ENCODE measurements at places on chromosomes 5 and 9.

DNA sequence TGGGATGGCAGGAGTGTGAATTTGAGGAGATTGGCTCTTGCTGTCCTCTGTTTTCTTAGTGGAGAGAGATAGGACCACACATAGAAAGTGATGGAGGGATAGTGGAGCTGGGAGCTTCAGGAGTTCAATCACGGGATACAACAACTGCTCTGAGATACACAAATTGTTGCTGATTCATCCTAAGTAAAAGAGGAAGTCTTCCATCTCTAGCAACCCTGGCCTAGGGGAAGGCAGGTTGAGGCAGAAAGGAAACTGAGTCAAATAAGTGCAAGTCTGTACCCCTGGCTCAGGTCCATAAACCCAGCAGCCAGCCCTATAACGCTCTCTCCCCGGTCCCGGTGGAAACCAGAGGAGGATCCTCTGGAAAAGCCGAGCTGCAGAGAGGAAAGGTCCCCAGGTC, 97.7 kb downstream of the ADCY2 start:
- DNase-seq = no peak

DNA sequence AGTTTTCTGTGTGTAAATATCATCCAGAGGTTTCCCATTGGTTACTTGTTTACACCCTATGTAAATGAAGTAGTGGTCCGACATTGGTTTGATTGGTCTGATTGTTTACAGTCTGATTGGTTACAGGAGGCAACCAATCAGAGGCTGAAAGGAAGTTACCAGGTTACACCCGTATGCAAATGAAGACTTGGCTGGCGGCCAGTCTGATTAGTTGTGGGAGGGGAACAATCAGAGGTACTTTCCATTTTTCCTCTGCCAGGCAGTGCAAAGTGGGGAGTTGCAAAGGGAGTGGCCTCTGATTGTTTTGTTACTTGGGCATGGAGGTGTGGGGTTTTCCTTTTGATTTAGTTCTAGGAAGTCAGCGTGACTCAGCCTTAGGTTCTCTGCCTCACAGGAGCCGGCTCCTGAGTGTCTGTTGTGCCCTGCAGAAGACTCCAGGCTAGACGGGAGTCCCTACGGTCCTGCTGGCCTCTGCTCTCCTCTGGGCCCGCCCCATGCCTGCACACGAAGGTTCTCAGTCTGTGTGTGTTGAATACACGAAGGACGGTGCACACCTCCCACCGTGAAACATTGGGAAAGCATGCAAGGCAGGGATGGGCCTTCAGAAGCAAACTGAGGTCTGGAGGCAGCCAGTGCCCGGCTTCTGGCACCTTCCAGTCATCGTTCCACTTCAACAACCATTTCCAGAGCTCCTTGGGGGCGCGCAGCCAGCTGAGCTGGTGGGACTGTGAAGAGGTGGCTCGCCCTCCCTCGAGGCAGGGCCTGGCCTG, 42.9 kb downstream of the OLFM1 start:
- DNase-seq = peak; percentile 69

DNA sequence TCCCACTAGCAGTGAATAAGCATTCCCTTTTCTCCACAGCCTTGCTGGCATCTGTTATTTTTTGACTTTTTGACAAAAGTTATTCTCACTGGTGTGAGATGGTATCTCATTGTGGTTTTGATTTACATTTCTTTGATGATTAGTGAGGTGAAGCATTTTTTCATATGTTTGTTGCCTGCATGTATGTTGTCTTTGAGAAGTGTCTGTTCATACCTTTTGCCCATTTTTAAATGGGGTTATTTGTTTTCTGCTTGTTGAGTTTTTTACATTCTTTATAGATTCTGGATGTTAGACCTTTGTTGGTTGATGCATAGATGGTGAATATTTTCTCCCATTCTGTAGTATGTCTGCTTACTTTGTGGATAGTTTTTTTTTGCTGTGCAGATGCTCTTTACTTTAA, 171.7 kb downstream of the SREK1 start:
- no peak for DNase-seq

DNA sequence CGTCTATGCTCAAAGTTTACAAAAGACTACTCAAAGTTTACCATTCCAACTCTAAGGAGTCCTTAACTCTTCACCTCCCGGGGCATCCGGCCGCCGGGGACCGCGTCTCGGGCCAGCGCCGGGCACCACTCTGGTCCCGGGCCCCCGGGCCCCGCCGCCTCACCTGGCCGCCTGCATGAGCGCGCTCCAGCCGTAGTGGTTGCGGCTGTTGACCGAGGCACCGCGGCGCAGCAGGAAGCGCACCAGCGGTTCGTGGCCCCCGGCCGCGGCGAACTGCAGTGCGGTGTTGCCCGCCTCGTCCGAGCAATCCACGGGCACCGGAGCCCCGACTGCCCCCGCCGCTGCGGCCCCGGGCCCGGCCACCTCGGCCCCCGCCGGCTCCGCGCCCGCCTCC, 388 bp downstream of the ANKS6 start:
- no peak for DNase-seq

- no peak for DNase-seq
These were observed 48.6 kb downstream of the FOXI1 start for GRCh38 chr5:170154297-170154696.

DNA sequence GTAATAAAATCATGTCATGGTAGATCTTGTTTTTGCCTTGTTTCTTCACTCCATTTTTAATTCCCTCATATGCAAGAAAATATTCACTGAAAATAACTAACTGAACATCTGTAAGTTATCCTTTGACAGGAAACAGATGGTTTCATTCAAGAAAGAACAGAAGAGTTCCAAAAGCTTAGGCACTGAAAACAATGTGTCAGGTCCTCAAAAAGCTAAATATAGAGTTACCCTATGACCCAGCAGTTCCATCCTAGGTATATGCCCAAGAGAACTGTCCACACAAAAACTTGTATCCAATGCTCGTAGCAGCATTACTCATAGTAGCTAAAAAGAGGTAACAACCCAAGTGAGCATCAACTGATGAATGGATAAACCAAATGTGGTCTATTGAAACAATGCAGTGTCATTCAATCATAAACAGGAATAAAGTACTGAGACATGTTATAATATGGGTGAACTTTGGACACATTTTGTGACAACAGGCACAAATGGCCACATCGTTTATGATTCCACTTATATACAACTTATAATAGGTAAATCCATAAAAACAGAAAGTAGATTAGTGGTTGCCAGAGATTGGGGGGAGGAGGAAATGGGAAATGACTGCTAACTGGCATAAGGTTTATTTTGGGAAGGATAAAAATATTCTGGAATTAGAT, 231.0 kb downstream of the FRMD3 start:
- no peak for DNase-seq

DNA sequence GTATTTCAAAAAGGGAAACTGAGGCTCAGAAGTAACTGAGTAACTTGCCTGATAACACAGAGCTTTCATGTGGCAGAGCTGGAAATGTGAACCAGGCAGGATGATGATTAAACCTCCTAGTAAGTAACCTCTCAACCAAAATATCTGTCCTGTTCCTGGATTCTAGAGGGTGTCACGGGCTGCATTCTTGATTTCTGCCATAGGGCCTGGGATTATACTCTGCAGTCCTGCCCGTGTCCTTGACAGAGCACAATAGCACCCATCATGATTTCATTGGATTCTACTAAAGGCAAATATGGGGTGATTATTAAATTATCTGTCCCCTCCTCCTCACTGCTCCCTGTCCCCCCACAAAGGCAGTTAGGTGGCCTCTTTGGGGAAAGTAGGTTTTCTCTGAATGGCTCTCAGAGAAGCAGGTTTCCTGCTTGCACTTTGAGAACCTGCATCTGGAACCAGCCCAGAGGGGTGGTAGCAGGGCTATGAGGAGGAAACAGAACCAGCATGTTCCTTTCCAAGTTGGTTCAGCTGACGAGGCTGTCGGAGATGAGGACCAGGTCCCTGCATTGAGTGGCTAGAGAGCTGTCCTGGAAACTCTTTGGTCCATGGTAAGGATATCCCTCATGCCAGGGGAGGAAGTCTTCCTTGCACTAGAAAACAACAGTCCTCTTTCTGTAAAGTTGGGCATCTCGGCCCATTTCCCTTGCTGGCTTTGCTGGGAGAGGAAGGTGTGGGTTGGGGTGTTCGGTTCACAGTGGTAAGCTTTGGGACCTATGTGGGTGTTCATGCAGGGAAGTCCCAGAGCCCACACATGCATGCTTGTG, 36.6 kb downstream of the PPARGC1B start:
- peak; percentile 90 for DNase-seq

DNA sequence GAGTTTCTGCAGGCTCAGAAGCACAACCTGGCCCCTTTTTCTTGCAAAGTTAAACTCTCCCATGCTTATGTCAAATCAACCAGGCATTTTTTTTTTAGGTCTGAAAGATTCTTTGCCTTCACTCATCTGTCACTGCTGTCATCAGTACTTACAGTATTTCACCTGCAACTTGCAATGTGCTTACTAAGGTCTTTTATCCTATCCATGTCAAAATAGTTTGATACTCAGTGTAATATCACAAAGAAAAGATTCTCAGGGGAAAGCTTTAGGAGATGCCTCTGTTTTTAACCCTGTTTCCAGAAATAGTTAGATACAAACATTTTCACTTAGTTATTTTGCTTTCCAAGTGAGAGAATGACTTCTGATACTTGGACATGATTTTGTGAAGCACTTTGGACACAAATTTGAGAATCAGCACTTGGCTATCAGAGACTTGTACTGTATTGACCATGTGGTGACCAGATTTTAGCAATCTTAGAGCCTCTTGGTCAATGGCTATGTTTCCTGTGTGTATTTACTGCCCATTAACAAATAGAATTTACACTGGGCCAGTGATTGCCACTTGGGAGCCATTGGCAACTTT, 428.2 kb downstream of the IRX1 start:
- no peak for DNase-seq

DNA sequence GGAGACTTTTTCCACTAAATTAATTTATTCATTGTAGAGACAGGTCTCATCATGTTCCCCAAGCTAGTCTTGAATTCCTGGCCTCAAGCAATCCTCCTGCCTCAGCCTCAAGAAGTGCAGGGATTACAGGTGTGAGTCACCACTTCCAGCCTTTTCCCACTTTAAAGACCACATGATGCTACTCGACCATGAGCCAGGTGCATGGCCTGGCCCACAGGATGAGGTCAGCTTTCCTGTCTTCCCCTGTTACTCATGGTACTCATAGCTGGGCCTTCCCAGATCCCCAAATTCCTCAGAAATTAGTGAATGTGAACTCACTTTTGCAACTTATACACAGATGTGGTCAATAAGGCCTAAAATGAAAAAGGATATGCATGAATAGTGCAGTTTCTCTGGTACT, 395.9 kb downstream of the SEMA5A start:
- no peak for DNase-seq

DNA sequence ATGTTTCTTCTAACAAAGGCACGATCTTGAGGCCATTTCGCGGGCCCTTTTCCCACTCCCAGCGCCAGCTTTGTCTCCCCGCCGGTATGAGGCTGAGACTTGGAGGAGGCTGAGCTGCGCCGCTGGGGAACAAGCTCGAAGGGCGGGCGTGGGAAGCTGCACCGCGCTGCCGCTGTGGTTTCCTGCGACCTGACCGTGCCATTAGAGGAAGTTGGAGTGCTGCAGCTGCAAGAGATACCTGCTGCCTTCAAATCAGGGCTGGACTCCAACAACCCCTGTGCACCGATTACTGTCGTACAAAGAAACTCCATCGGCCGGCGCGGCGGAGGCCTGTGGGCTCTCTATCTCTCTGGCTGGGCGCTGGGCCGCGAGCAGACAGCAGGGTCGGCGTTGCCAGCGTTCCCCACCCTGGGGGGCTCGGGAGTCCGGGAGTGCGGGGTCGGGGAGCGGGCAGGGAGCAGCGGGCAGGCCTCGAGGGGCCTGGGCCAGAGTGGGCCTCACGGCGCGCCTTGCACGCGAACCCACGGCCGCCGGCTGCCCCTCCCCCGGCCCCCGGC, 1.3 kb upstream of the ERBIN start:
- peak; percentile 73 for DNase-seq

- no peak for DNase-seq
These were observed 20.2 kb downstream of the GPR21 start for GRCh38 chr9:123053711-123054110.

- no peak for DNase-seq
These were observed 50.9 kb upstream of the MACIR start for GRCh38 chr5:103207653-103208052.

DNA sequence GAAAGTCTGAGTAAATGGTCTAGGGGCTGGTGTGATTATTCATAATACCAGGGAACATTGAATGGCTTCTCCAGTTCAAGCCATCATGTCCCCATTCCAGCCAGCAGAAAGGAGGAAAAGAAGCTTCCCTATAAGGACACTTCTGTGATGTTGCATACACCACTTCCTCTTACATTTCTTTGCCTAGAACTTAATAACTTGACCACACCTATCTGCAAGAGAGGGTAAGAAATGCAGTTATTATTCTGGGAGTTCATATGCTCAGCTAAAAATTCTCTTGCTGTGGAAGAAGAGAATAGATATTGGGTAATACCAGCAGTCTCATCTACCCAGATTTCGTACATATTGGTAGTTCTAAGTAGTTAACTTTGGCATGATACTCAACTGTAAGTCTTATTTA, 166.1 kb downstream of the SLC28A3 start:
- DNase-seq = peak; percentile 32

GRCh38 chr9:26341545-26341944, 551.1 kb downstream of the CAAP1 start:
- DNase-seq = no peak

- no peak for DNase-seq
These were observed 74.7 kb upstream of the PCAT7 start for GRCh38 chr9:94480205-94480604.

- no peak for DNase-seq
These were observed 20.5 kb downstream of the ZBTB34 start for GRCh38 chr9:126880947-126881332.

GRCh38 chr9:37324261-37324683, 98.2 kb upstream of the GRHPR start:
- no peak for DNase-seq

GRCh38 chr9:75084081-75084672, 3.8 kb downstream of the NMRK1 start:
- no peak for DNase-seq

GRCh38 chr5:37875051-37875787, 35.4 kb upstream of the GDNF start:
- DNase-seq = no peak

DNA sequence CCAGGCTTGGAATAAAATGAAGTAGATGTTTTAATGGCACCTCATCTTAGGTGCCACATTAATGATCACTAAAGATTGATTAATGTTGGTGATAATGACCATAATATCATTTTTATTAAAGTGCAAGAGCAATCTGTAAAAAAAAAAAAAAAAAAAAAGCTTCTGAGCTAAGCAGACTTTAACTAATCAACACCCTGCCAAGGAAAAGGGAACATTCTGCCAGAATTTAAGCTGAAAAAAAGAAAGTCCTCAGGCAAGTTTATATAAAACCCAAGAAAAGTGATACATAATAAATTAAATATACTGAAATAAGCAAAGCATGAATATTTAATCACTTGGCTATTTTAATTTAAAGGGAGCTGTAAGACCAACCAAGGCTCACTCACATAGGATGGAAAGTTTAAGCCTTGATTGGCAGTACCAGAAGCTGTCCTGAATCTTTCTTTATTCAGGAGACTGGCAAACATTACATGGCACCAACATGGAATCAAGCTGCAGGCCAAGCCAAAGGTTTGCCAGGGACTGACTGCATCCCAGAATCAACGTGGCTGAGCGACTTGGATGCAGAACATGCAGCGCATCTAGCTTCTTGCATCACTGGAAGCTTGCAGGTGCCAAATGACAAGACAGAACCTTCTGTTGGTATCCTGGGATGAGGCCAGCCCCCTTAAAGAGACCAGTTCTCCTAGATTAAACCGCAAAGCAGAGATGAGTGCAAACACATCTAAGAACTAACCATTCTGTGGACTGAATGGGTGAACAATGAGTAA, 413.6 kb downstream of the ENC1 start:
- DNase-seq = no peak
